Hippocampal formation (tissue), 2 donors: ENCODE measurements at places on chromosomes 7 and 10.
A peak's percentile ranks its signal among the peaks of the same experiment; 100 is the strongest.

DNA sequence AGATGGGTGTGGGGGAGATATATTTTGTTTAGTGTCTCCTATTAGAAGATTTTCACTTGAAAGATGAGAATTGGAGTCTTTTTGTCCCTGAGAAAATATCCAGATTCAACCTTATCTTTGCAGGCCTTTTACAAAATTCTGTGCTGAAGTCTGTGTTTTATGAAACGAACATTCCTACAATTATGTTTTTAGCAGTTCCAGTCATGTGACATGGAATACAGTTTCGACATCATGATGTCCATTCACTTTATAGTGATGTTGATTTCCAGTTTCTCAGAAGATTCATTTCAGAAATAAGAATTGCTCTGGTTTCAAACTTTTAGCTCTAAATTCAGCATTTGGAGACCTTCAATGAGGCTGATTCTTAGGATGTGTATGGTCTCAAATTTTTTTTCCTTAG lies 54.4 kb downstream of the CACNB2 start:
- no peak for DNase-seq

GRCh38 chr7:35030848-35031247 lies 6.4 kb downstream of the DPY19L1 start:
- no peak for DNase-seq

DNA sequence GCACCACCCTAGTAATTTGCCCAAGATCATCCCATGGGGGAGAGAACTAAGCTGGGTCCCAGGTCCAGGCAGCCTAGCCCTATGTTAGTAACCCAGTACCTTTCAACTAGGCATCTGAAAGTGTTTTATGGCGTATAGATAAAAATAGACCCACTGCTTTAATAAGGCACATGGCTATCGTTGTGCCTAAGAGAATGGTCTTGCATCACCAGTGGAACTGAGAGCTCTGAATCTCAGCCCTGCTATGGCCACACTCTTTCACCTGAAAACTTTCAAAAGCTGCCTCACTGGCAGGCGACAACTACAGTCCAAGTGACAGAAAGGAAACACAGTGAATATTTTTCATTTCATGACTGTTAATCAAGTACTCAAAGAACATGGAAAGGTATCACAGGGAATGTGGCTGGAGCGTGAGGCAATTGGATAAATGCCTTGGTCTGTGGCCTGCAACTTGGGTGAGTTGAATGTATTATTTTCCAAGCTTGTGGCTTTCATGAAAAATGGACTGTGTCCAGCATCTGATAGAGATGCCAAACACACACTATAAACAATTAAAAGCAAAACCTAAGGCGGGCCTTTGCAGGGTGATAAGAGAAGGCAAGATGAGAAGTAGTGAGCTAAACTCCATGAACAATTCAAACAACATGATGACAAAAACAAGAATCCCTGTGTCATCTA lies 18.0 kb upstream of the SFMBT2 start:
- DNase-seq = no peak

DNA sequence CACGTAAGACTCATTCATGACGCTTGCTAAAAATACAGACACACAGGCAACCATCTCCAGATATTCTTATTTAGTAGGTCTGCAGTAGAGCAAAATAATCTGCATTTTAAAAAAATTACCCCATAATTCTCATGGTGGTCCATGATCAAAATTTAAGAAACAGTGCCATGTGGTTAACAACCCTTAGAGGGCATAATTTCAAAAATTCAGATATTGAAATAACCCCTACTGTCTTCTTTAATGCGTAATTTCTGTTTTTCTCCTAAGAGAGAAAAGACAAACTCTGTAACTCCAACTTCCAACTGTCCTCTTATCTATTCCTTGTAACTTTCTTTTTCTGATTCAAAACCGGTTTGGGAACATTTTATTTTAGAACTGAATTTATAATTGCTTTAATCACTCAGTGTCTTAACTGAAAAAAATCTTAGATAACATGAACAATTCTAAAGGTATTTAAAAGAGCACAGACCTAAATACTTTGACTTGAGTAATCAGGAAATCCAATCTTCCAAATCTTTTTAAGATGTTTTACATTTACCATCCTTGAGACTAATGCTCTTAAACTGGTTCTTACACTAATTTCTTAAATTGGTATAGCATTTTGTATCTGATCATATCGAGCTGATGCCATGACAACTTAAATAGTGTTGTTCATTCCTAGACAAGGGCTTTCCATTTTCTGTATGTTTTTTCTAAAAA lies 148.0 kb downstream of the GALNT11 start:
- no peak for DNase-seq

- DNase-seq = no peak
Observed at GRCh38 chr7:111650456-111650999, 88.2 kb upstream of the IMMP2L start.

DNA sequence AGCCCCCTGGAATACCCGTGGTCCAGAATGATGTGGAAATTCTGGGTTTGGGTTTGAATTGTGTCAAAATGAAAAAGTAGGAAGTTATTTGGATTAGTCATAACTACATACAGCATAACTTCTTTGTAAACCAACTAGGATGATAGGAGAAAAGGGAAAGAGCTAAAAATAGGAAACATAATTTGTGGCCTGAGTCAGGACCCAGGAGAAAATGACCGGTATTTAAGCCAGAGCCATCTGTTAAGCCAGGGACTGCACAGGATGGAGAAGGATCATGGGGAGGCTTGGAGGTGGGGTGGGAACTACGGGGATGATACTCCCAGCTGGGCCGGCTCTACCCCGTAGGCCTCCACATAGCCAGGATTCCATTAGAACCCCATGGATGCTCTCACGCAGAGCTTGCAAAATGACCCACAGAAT lies 98.6 kb downstream of the MYOF start:
- no peak for DNase-seq

GRCh38 chr7:6640246-6640721 lies 3.2 kb downstream of the ZNF316 start:
- DNase-seq = no peak

DNA sequence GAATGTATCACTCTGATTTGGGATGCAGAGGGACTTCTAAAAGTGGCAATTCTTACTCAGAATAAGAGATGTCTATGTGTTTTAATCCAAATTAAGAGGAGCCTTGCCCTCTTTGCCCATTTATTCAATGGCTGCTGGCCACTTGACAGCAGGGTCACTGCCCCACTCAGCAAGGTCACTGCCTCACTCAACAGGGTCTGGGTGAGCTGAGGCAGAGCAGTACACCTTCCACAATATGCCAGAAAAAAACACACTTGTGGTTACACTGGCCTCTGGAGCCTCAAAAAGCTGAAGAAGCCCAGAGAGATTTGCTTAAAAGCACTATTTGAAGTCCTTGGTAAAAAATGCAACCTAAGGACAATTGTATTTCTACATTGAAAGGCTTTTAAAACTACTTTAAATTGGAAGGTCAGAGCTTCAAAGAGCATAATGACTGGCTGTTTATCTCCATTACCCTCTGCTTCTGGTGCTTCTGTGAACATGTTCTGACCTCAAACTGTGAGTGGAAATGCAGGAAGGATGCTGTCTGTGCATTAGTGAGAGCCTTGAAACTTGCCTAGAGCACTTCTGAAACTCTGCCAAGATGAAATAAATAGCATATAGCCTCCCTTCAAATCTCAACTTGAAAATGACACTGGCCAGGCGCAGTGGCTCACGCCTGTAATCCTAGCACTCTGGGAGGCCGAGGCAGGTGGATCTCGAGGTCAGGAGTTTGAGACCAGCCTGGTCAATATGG lies 35.1 kb upstream of the WIPF3 start:
- DNase-seq = no peak

- no peak for DNase-seq
Observed at GRCh38 chr10:63430091-63430998, 35.4 kb downstream of the JMJD1C start.

DNA sequence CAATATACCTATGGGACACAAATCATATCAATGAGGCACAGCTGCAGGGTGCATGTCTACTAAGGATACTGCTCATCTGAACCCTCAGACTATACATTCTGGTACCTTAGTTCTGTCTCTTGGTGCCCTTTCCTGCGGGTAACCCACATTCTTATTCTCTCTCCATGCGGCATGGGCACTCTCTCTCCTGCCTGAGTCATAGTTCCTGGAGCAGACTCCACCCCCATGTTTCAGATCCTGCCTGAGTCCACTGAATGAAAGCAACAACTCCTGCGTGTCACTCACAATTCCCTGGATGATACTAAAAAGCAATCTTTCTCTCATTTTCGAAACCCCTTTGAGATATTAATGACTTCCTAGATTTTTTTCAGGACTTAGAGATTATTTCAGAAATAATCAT lies 653.1 kb upstream of the C7orf33 start:
- DNase-seq = no peak

DNA sequence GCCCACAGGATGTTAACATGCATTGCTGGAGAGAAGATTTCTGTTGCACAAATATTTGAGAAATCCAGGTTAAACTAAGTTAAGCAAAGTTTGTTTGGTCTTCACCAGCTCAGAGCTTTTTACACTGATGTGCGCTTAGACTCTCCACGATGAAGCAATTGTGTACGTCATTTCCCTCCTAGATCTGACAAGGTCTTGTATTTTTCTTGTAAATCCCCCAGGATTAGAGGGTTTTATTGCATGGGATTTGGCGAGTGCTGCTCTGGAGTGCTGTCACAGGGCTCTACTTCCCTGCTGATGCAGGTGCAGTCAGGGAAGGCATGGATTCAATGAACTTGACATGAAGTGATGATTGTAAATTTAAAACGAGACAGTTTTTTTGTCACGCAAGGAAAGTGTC lies 173.3 kb downstream of the PDE1C start:
- DNase-seq = no peak

GRCh38 chr10:122220736-122221135 lies 50.4 kb upstream of the BTBD16 start:
- no peak for DNase-seq

DNA sequence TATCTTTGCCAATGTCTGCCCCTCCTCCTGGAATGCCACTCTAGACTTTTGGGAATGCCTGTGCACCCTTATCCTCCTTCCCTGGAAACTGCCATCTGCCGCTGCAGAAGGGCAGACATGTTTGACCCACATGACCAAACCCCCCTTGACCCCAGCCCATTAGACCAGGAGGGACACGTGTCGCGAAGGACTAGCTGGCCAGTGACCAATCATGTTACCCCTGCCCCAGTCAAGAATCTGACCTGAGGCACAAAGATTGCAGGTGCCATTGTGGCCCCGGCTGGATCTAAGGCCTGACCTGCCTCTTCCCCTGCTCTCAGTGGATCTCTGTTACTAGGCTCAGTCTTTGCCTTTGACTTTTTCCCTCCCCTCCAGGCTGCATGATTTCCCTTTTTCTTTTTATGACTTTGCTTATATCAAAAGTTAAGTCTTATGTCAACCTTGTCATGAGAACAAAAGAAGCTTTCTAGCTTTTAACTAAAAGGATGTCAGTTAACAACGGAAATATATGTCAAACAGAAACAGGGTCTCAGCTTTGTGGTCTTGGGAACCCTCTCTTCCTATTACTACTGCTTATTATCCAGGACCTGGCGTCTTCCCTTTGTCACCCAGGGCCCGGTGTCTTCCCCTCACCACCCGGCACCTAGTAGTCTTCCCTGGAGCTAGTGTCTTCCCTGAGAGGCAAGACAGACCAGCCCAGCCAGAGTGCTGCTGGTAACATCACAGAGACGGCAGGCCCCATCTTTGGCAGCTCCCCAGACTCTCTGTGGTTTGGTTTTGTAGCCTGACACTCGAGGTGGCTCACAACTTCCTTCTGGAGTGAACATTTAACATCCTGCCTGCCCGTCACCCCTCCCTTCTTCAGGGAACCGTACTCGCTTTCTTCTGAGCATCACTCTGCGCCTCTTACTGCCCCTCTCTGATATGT lies 24.4 kb upstream of the PPIF start:
- peak; percentile 46 for DNase-seq

DNA sequence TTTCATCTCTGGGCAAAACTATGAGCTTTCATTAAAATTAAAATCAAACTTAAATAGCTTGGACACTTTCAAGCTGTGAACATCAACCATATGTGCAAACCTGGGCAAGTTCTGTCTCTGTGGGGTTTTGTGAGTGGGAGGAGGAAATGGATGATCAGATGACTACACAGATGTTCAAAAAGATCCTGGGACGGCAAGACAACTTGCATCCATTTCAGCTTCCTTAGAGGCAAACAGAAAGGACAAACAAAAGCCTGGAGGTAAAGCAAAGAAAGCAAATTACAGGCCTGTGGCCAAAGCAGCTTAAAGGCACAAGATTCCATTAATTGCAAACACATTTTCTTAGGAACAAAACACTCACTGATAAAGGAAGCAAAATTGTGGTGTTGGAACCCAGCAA lies 222.2 kb downstream of the NEBL start:
- no peak for DNase-seq

GRCh38 chr7:155467846-155468784 lies 10.2 kb downstream of the EN2 start:
- no peak for DNase-seq

GRCh38 chr7:150668472-150668911 lies 17.0 kb upstream of the GIMAP2 start:
- DNase-seq = no peak

DNA sequence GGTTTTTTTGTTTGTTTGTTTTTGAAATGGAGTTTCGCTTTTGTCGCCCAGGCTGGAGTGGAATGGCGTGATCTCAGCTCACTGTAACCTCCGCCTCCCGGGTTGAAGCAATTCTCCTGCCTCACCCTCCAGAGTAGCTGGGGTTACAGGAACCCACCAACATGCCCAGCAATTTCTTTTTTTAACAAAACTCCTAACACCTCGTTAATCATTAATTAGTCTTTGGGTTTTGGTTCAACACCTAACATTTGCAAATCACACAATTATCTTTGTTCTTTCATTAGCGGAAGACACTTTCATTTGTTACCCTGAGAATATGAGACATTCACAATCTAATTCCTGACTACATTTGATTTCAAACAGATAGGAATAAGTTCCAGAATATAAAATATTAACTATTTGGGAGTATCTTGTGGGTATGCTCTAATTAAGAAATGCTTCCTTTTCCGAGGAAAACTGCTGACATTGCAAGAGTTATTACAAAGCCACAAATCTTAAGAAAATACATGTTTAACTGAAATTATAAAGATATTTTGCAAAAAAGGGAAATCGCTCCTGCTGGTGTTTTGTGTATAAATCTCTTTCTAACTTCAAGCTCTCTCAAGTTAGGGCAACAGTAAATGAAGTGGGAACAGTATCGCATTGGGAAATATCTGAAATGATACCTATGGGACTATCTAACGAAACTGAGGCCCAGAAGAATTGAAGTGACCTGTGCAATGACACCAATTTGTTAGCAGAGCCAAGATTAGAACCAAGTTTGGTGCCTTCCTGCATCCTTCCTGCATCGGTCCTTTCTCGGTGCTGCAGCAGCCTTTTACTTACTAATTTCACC lies 1.2 kb upstream of the LSM8 start:
- no peak for DNase-seq

GRCh38 chr10:59773088-59773487 lies 19.8 kb upstream of the MRLN start:
- no peak for DNase-seq

- DNase-seq = peak; percentile 67
Observed at GRCh38 chr7:118104812-118105441, 79.0 kb upstream of the LSM8 start.

DNA sequence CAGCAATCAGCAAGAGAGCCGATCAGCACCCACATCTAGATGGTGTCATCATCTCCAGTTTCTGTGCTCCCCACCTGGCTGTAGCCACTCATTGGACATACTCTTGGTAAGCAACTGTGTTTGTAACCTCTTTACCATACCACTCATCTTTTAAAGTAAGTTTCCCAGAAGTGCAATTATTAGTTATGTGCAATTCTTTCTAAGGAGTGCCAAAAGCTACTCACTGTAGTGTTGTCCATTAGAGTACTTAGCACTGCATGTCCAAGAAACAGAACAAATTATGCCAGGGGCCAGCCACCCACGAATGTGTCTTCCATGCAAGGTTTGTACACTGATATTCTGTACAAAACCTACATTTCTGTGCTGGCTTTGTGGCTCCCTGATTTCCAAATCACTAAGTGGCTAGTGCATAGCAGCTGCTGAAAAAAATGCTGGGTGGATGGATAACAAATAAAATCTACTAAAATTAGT lies 131.9 kb downstream of the SRPK2 start:
- no peak for DNase-seq
